ENCODE measurements at places on chromosomes 5 and 9. TPM values are rescaled to one million over a fixed set of nuclear protein-coding genes. Genes with fewer than 3 reads are reported as not detected.

- DNase-seq = peak; percentile 32
Observed at GRCh38 chr9:34589636-34590380, at the start of gene CNTFR. TSS of gene CNTFR (minus strand) at chr9:34589724. CDS start at chr9:34568981, 20,743 bp downstream.

The C9orf43 gene
- 0.27 TPM for total RNA-seq

DNA sequence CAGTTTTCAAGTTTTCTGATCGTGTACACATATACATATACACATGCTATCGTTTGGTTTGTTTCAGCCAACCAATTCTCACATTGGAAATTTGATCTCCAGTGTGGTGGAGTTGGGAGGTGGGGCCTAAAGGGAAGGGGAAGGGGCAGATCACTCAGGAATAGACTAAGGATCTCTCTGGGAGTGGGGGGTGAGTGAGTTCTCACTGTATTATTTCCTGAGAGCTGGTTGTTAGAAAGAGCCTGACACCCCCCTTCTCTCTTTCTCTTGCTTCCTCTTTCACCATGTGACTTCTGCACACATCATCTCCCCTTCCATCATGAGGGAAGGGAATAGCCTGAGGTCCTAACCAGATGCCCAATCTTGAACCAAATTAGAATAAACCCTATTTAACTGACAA lies 551.7 kb downstream of the MAT2B start:
- no peak for DNase-seq

GRCh38 chr5:144142139-144142823 lies 28.2 kb downstream of the YIPF5 start:
- peak; percentile 25 for DNase-seq

DNA sequence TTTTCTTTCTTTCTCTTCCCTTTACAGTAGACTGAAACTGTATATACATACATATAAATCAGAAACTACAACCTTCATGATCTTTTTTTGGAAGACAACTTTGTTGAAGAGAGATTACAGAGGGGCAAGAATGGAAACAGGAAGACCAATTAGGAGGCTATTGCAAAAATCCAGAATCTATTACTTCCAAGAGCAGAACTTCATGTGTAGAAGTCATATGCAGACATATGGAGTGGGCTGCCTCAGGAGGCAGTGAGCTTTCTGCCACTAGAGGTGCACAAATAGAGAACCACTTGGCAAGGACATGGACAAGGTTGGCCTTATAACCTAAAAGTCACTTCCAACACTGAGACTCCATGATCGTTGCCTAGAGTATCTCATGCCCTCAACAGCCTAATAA lies 157.8 kb upstream of the NR4A3 start:
- DNase-seq = no peak

DNA sequence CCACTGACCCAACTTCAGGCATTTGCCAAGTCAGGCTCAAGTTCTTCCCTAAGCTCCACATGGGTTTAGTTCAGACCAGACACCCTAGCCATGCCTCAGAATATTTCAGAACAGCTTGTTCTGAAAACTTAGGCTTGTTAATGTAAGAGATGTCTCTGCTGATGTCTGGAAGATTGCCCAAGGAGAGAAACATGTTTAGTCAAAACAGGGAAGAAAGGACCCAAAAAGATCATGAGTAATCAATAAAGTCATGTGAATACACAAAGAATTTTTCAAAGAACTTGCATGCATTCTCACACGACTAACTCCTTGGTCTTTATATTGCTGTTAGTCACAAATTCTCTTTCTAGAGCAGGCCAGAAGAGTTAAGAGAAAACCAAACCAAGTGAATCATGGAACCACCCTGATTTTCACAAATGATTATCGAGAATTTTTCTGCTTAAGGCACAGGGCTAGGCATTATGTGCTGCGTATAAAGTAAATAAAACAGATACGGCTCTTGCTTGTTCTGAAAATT lies 158.1 kb upstream of the HMHB1 start:
- no peak for DNase-seq

The CARD19 gene
- 18.6 TPM for total RNA-seq

The ZDHHC21 gene
- 0.72 TPM for total RNA-seq

DNA sequence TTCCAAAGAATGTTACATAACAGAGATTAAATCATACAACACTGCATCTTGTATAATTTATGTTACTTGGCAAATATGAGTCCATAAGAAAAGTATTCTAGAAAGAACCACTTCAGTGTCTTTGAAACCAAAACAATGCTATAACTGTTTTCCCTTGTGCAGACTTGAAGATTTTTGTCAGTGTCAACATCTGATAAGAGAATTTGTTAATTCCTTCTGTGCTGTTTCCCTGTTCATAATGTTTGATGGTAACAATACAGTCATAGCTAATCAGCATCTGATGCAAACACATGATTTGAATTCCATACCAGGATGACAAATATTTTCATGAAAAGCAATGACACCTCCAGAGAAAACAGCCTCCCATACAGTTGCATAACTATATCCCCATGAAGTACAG lies 306.8 kb downstream of the SEMA5A start:
- no peak for DNase-seq

DNA sequence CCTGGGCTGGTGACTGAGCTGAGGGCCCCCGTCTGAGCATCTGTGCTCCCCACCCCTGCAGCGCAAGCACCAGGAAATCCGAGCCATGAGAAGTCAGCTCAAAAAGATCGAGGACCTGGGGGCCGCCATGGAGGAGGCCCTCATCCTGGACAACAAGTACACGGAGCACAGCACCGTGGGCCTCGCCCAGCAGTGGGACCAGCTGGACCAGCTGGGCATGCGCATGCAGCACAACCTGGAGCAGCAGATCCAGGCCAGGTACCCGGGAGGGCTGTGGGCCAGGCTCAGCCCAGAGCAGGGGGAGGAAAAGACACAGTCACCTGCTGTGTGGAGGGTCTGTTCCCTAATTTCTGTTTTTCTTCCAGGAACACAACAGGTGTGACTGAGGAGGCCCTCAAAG lies 24.6 kb downstream of the DYNC2I2 start:
- DNase-seq = no peak

DNA sequence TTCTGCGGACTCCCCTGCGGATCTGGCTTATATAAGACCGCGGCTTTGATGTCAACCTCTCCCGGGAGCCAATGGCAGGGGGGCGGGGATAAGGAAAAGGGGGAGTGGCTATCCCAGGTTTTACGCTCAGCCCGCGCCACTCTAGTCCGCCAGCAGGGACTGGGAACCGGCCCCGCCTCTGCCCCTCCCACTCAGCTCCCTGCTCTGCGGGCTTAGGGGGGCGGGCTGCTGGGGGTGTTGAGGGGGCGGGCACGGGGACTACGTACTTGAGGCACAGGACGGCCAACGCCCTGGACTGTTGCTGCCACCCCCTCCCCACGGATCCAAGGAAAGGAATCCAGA lies at the start of gene HAND1:
Gene HAND1 (minus strand): TSS at position 4 of the 342 bp plus-strand sequence. CDS start 219 bp downstream, outside the sequence.
- DNase-seq = peak; percentile 56

GRCh38 chr9:96581786-96582185 lies 37.9 kb downstream of the CDC14B start:
- DNase-seq = no peak

DNA sequence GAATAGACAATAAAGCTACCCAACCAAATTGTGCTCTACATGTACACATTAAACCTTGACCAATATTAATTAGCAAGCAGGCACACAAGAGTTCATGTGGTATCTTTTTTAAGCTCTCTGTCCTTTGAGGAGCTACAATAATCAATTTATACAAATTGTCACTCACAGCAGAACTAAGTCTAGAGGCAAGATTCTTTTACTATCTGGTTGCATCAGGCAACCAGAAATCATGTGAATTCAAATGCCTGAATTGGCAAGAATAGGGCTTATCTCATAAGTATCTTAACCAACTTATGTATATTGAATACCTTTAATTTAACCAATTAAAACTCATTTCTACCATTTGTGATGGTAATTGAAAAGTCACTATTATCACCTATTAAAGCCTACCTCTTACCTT lies 145.5 kb upstream of the HAPLN1 start:
- no peak for DNase-seq

The TLX3 gene
- total RNA-seq = not detected

All from K562 (cell line).